ENCODE measurements at places on chromosomes 12 and 14. TPM values are rescaled to one million over a fixed set of nuclear protein-coding genes. Genes with fewer than 3 reads are reported as not detected.

- H3K27me3 ChIP-seq = no peaks in the 10 kb centered on the region
- no peak for DNase-seq
- peaks cover 16% of the 10 kb centered on the region for H3K36me3 ChIP-seq
- peaks cover 15% of the 10 kb centered on the region for H3K4me1 ChIP-seq
- no peak overlapping the region for H3K4me3 ChIP-seq
Measured at GRCh38 chr14:35398071-35398584, 6.4 kb downstream of the NFKBIA start.

DNA sequence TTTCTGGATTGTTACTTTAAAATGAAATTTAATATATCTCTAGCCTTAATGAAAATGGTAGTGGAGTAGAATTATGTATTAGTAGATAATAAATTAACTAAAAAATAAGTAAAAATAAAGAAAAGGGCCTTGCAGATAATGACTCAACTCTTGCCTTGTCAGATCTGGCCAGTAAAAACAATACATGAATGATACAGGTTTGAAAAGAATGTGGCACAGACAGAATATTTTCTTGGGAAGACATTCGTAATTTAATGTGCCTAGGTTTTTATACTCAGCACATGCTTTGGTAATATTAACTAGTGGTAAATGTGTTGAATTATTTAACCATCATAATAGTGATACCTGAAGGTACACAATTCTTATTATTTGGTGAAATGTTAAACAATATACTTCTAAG is 28.3 kb downstream of the ATF7IP start:
- H3K27me3 ChIP-seq = no peaks in the 10 kb centered on the region
- H3K36me3 ChIP-seq = peaks cover 26% of the 10 kb centered on the region
- DNase-seq = no peak
- H3K4me3 ChIP-seq = no peak overlapping the region
- peaks cover 44% of the 10 kb centered on the region for H3K4me1 ChIP-seq
- H3K27ac ChIP-seq = peak overlapping the region; percentile 92

PRR4 gene
- 8.7 TPM for total RNA-seq

CBLN3 gene
- 1.9 TPM for total RNA-seq

TAS2R42 gene
- total RNA-seq = not detected
